ENCODE measurements at places on chromosomes 3 and 15.

DNA sequence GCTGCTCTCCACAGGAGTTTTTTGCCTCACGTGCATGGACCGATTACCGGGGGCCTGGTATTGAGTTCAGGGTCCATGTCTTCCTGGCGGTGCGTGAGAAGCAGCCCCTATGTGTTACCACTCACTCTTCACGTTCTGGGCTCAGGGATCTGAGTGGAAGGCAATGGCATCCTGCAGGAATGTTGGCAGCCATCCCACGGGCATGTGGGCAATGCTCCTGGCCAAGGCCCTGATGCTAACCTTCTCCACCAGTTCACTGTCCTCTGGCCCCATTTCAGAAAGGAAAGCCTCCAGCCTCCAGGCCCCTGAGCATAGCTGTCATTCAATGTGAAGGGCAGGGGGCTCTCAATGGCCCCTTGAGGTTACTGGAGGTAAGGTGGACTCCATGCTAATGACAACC is 43.0 kb upstream of the KY start:
- no peak for DNase-seq

- no peak for DNase-seq
Observed at GRCh38 chr15:58538225-58538727, 106.5 kb downstream of the LIPC start.

DNA sequence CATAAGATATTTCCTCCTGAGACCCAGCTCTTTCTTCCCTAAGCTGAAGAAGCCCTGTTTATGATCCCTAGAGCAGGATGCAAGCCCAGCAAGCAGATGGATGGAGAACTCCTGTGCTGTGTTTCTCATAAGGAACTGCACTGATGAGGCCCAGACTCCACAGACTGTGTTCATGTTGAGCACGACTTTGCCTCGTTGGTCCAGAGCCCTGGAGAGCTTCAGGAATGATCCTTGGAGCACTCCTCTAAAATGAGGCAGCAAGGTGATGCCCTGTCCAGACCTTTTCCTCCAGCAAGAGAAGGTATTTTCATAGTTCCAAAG is 83.8 kb downstream of the MYLK start:
- DNase-seq = peak; percentile 42

GRCh38 chr15:97521381-97522285 is 438.9 kb upstream of the ARRDC4 start:
- DNase-seq = no peak

DNA sequence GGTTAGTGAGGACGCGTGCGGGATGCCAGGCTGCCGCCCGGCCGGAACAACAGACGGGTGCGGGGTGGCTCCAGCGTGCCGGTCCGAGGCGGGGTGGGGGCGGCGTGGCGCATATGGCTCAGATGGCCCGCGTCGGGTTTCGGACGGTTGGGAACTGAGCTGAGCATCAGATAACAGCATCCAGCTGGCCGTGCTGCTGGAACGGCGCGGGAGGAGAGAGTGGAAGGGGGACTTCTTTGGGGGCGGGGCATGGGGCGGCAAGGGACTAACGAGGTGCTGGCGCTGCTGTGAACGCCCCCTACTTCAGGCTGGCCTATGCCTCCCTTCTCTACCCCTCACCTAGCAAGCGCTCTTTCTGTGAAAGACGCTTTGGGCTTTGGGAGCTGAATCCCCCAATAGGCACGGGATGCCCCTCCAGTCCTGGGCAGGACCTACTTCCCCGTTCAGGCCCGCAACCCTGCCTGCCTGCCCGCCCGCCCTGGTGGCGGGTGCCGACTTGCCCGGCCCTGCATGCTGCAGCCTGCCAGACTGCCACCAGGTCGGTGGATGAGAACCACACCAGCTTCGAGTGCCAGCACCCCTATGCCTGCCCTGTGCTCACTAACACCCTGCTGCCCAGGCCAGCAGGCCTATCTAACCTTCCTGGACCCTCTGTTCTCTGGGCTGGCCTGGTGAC is 542 bp downstream of the INKA1 start:
- DNase-seq = peak; percentile 88

All from adipocyte (in vitro differentiated cells).